CD14-positive monocyte (primary cell): ENCODE measurements at places on chromosomes 3 and 15. TPM values are rescaled to one million over a fixed set of nuclear protein-coding genes. Genes with fewer than 3 reads are reported as not detected.

DNA sequence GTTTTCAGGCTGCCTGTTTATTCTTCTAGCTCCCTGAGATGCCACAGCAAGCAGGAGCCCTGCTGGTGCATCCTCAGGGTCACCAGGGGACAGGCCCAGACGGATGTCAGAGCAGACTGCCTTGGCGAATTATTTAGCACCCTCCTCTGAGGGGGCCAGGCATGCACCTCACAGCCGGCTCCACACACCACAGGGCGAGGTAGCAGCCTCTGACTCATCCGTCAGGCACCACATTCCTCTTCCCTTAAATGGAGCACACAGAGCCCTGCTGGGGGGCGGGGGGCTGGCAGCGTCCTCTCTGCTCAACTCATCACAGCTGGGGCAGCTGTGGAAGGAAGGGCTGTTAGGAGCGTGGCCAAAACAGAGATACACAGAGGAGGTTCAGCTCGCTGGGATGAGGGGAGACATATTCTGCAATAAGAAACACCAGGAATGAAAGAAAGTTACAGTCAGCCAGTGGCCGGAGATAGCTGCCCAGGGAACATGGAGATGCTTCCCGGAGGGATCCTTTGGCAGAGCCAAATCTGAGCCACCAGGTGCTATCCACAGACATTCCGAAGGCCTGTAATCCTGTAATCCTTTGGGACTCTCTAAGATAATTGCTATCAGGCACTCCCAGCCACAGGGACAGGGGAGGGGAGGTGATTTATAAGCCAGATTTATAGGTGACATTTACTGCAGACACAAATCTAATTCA is 13.9 kb upstream of the PRICKLE2 start:
- DNase-seq = no peak

DNA sequence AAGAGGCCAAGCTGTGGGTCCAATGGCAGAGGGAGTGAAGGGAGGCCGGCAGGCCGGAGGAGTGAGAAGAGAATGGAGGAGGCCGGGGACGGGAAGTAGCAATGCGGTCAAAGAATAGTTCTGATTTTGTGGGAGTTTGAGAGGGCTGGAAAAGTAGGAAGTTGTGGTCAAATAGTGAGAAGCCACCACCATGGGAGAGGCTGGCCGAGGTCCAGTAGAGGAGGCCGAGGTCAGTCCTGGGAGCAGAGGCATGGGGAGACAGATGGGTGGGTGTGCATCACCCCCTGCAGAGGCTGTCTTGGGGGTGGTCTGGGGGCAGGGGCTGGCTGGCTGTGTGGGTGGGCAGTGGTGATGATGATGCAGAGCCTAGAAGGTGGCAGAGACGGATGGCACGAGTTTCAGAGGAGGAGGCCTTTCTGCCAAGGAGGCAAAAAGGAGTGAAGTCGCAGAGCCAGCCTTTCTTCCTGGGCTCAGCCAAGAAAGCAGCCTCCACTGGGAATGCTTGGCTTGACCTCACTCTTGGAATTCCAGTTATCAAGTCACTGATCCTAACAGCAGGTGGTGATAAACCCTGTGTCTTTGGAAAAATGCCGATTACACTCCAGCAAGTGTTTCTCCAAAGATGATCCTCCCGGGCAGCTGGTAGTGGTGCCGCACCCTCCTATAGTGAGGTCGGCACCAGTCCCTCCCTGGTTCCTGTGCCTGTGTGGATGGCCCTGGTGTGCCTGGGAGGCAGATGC is 57.3 kb downstream of the ARNT2 start:
- peak; percentile 46 for DNase-seq

- no peak for DNase-seq
Observed at GRCh38 chr3:187186375-187186774, 10.9 kb upstream of the RTP1 start.

- no peak for DNase-seq
Observed at GRCh38 chr3:169034401-169034800, 629.1 kb downstream of the MECOM start.

GRCh38 chr3:41715376-41715775 is 246.5 kb downstream of the ULK4 start:
- no peak for DNase-seq

- no peak for DNase-seq
Observed at GRCh38 chr3:98038876-98039275, 3.8 kb upstream of the GABRR3 start.

DNA sequence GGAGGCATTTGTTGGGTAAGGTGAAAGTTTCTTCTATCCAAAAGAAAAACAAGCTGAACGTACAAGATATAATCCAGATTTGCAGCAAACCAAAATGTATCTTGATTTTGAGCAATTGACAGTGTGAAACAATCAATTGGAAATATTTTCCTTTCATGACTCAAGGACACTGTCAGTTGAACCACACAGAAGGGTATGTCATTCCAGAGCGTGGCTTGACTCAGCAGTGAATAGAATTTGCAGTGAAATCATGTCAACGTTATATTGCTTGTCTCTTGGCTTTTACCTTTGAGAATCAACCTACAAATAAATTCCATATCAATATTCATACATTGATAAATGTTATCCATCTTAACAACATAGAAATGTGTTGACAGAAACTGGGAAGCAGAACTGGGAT is 78.2 kb downstream of the TM2D3 start:
- no peak for DNase-seq

DNA sequence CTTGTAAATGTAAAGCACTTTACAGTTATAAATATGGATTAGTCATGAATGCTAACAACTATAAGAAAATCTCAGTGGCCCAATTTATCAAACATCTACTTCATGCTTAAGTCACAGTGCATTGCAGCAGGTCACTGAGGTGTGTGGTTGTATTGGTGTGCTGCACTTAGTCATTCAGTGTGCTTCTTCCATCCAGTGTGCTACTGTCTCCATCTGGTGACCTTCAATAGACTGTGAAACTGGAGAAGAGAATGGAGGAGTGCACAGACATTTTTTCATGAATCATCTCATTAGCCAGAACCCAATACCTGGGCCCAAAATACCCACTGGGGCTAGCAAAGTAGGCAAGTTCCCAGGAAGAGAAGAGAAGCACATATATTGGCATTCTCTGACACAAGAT is 199.6 kb downstream of the SHOX2 start:
- DNase-seq = no peak

GRCh38 chr15:70827721-70828120 is 26.2 kb downstream of the LARP6 start:
- no peak for DNase-seq

DNA sequence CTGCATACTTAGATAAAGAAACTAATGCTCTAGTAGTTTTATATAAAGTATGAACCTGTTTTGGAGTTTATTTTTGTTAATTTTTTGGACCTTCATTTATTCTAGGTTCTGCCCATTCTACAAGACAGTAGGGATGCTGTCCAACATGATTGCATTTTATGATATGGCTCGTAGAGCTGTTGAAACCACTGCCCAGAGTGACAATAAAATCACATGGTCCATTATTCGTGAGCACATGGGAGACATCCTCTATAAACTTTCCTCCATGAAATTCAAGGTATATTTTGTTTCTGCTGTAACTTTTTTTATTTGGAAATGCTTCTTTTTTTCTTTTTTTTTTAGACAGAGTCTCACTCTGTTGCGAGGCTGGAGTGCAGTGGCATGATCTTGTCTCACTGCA is 33.3 kb upstream of the GRAMD1C start:
- no peak for DNase-seq

GRCh38 chr3:13513913-13514517 is 33.9 kb downstream of the HDAC11 start:
- no peak for DNase-seq

DNA sequence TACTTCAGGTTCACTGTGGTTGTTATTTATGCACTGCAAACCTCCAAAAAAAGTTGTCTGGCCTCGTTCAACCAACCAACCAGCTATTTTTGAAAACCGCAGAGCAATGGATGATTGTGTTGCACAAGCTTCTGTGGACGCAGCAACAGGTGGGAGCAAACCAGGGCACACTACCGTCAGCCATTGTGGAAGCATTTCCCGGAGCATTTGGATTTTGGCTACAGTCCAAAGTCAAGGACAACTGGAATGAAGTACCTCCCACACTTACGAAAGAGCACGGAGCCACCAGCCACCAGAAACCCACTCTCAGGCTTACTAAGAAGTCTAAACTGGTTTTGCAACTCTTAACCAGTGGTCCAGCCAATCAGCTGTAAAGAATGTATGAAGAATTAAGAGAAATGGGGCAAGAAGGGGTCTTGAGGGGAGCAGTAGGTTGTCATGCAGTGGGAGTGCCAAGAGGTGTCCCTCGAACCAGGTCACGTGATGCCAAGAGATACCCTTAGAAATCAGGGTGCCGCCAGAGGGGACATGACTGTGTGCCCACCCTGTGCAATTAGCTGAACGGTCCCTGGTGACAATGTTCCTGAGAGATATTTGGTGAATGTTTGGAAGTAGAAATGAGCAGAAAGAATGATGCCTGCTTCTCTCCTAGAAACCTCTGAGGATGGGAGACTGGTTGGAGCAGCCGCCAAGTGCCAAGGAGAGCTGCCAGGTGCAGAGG is 68.9 kb upstream of the PCSK6 start:
- DNase-seq = no peak

GRCh38 chr3:183524476-183524875 is 31.0 kb downstream of the KLHL6 start:
- no peak for DNase-seq

DNA sequence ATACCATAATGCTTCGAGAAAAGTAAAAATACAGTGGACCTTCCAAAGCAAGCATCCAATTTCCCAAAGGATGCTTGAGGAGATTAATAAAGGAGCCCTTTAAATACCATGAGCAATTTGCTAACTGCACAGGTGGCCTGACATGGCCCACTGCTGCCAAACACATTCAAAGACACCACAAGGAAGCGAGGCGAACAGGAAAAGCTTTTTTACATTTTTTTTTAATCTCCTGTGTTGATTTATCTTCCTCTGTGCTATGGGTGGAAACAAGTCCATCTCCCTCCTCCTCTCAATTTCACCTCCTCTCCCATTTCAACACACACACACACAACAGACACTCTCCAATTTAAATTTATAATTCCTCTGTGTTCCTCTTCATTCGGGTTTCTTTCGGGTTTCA is 243.4 kb downstream of the IGSF11 start:
- DNase-seq = no peak

GRCh38 chr3:127238602-127239001 is 45.7 kb downstream of the PRR23E start:
- DNase-seq = no peak

DNA sequence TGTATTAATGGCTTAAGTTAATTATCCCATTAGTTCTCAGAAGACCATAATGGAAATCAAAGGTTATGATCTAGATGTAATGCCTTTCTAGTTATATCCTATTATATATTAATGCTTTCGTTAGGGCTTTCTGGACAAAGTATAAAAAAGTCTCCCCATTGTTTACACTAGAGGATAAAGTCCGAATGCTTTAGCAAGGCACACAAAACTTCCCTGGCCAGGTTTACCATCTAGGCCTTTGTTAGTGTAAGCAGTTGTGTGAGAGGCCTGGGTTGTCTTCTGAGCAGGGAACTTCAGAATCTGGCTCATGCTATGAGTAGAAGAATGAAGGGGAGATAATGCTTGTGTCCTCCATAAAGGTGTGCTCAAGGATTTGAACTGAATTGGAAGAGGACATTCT is 106.3 kb upstream of the MEIS2 start:
- no peak for DNase-seq

GRCh38 chr3:37540786-37541185 is 320.9 kb upstream of the CTDSPL start:
- no peak for DNase-seq

DNA sequence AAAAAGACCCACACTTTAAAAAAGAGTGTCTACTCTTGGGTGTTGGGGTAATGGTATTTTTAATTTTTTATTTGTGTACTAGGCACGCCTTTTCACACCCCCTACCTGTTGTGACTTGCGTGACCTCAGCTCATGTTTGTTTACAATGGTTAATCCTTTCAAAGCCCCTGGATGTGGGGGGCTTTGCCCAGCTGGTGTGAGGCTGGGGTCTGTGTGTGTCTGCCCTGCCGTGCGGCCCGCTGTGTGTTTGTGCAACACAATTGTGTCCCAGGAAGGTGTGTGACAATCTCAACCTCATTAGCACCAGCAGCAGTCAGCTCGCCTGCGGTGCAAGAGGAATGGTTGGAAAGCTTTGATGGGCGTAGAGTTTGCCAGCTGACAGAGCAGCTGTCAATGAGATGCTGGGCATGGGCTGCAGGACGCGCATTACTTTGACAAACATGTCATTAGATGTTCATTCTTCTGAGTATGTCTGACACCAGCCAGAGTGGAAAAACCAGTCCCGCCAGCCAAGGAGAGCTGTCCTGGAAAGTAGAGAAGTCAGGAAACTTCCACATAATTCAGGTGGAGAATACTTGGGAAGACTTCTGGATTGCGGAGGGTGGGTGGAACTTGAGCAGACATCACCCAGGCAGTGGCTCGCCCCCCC is 9.6 kb downstream of the LRRK1 start:
- no peak for DNase-seq

PCCB gene
- 31.6 TPM for polyA plus RNA-seq

STRA6 gene
- not detected for polyA plus RNA-seq

KIAA1143 gene
- polyA plus RNA-seq = 19.1 TPM

GUCA1C gene
- not detected in 2 replicates for polyA plus RNA-seq

PDE12 gene
- 11.3 TPM for polyA plus RNA-seq

GRAMD2A gene
- polyA plus RNA-seq = not detected in 2 replicates

REC114 gene
- polyA plus RNA-seq = not detected

FAM162A gene
- polyA plus RNA-seq = 28.5 TPM
